ENCODE measurements at places on chromosomes 2 and 18.

- no peak for DNase-seq
These were observed 82.5 kb upstream of the EPB41L3 start for GRCh38 chr18:5626130-5626880.

- DNase-seq: no peak
These were observed 596.4 kb downstream of the NYAP2 start for GRCh38 chr2:225995796-225996461.

DNA sequence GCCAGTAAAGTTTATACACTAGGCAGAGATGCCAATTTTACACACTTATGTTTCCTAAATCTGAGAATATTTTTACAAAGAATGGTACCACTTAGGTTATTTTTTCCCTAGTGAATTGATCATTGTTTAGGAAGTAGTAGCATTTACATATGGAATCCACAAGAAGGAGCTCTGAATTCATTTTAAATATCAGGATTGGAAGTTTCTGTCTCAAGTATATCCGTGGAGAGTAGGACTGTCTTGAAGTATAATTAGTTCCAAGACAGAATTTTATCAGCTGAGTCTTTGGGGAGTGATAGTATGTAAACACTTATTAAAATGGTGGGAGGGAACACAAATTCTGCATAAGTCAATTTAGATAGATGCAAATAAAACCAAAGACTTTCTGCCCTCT, 82.3 kb upstream of the FAM98A start:
- DNase-seq: no peak

GRCh38 chr2:215900843-215901242, 112.5 kb downstream of the MREG start:
- DNase-seq: no peak

- DNase-seq: no peak
These were observed 69.3 kb upstream of the SLC16A14 start for GRCh38 chr2:230137902-230138539.
